Activated CD4-positive, alpha-beta T cell treated with anti-CD3 and anti-CD28 coated beads for 1 hour (primary cell): ENCODE measurements at places on chromosomes 13 and 19.
A peak's percentile ranks its signal among the peaks of the same experiment; 100 is the strongest.

GRCh38 chr13:86933676-86934075 lies 737.5 kb upstream of the SLITRK5 start:
- DNase-seq, result no peak

DNA sequence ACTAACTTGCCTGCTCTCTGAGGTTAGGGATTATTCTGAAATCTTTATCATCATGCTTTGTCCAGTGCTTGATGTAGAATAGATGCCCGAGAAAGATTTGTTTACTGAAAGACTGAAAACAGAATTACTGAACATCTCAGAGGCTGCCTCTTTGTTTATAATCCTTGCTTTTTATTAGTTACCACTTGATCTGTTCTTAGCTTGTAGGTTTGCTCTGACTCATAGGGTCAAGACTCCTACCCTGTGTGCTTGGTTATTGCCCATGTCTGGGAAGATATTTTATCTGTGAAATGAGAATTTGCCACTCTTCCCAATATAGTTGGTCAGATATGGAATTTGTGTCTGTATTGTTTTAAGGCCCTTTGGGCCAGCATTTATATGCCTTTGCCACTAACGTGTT lies 675.3 kb downstream of the DIAPH3 start:
- DNase-seq, result no peak

GRCh38 chr19:7943444-7944176 lies at the start of gene TIMM44:
TIMM44 (minus strand) TSS chr19:7943666; CDS start chr19:7943651, 15 bp downstream.
- peak; percentile 97 for DNase-seq

DNA sequence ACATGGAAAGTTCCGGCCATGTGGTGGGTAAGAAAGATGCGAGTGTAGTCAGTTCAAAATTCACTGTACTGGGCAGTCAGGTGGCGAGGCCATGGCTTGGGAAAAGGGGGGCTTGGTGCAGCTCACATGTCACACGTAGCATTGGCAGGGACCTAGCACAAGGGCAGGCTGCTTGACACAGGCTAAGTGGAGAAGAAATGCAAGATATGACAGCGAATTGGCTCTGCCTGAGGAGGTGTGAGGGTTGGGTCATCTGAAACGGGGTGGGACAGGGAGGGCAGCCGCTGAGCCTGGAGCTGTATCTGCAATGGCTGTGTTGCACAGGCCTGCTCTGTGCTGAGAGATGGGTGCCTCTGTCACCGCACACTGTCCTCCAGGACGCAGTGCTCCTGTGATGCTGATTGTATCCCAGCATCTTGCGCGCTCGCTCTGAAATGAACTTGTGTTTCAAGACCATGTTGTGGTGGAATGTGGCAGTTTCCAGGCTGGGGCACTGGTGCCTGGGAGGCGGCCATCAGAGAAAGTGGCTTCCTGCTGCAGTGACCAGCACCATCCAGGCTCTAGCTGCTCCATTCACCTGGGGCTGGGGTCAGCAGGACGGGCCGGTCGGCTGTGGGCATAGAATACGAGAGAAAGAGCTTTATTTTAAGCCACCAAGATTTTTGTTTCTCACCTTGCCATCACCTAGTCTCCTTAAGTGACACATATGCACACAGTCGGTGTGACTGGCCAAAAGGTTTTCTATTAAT lies 70.3 kb downstream of the TEX29 start:
- no peak for DNase-seq

DNA sequence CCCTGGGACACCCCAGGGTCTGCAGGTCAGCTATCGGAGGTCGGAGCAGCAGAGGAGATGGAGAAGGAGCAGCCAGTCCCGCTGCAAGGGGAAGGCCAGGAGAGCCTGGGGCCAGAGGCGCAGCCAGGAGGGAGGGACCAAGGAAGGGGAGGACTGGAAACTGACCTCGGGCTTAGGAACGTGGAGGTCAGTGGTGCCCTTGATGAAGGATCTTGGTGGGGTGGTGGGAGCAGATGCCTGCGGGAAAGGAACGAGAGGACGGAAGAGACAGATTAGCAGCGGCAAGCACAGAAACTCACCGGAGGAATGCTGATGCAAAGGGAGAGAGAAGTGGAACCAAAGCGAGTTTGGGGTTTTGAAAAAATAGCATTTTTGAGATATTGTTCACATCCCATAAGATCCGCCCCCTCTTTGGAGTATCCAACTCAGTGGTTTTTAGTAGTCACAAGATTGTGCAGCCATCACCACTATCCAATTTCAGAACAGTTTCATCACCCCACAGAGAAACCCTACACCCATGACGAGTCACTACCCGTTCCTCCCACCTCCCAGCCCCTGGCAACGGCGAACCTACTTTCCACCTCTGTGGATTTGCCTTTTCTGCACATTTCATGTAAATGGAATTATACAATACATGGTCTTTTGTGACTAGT lies 22.1 kb downstream of the PLEKHF1 start:
- no peak for DNase-seq

DNA sequence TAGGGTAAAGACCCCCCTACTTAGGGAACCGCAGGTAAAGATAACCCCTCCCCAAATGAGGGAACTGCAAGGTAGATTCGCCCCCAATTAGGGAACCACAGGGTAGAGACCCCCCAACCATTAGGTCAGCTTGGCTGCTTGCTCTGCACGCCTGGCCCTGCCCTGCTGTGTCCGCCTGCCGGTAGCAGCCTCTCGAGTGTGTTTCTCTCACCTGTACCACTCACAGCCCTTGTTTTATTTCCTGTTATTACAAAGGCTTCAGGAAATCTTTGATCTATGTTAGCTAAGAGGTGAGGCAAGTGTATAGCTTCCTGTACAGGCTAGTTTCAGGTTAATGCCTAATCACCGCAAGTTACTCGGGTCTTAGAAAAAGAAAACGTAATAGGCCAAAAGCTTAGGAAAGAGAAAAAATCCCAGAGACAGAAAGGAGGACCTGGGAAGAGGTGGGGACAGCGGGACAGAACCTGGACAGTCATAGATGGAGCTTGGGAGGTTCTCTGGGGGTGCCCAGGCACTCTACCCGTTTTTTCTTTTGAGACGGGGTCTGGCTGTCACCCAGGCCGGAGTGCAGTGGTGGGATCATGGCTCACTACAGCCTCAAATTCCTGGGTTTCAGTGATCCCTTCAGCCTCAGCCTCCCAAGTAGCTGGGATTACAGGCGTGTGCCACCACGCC lies 23.1 kb upstream of the EIF3G start:
- DNase-seq, result peak; percentile 29
